Activated naive CD8-positive, alpha-beta T cell treated with anti-CD3 and anti-CD28 coated beads, Interleukin-2, amount 50 U/mL, for 16 hours (primary cell): ENCODE measurements at places on chromosomes 1 and 21.

- no peak for DNase-seq
These were observed 199.3 kb upstream of the DEPDC1 start for GRCh38 chr1:68696221-68696620.

GRCh38 chr1:192086644-192087043 lies 71.6 kb upstream of the RGS18 start:
- DNase-seq, result no peak

DNA sequence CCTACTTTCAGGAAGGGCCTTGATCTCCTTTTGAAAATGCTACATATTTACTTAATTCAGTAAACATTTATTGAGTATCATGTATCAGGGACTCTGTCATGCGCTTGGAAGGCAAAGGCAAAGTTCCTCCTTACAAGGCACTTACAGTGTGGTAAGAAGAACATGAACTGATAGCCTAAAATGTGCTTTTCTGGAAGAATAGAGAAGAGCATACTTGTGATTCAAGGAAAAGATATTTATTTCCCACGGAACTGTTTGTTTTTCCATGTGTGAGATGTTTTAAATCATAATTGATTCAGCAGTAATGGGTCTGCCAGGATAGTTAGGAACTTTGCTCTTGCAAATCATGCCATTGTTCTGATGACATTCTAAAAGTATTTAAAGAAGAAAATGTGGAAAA lies 110.1 kb upstream of the ZNHIT6 start:
- no peak for DNase-seq

DNA sequence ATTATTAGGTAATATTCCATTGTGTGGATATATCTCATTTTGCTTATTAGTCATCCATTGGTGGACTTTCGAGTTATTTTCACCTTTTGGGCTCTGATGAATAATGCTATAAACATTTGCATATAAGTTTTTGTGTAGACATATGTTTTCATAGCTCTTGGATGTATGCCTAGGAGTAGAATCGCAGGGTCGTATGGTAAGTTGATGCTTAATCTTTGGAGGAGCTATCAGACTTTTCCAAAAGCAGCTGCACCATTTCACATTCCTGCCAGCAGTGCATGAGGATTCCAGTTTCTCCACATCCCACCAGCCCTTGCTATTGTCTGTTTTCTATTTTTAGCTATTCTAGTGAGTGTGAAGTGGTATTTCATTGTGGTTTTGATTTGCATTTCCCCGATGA lies 120.3 kb upstream of the TMEM51 start:
- no peak for DNase-seq

- DNase-seq, result no peak
These were observed 119.4 kb upstream of the F3 start for GRCh38 chr1:94660994-94661393.

DNA sequence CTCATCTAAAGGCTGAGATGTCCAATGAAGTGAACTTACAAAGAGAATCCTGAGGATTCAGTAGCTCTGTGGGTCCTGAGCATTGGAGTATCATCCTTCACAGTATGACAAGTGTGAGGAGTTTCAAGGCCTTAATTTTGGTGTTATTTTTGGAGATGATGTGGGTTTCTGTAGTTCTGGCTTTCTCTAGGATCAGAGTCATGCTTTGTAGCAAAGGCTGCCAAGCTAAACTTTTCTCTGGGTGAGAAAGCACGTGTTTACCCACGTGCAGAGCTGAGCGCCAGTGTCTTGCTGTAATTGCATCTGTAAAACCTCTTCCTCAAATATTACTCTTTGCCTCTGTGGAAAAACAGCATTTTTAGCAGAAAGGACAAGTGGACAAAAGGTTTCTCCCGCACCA lies 387.8 kb upstream of the LYPLAL1 start:
- no peak for DNase-seq

DNA sequence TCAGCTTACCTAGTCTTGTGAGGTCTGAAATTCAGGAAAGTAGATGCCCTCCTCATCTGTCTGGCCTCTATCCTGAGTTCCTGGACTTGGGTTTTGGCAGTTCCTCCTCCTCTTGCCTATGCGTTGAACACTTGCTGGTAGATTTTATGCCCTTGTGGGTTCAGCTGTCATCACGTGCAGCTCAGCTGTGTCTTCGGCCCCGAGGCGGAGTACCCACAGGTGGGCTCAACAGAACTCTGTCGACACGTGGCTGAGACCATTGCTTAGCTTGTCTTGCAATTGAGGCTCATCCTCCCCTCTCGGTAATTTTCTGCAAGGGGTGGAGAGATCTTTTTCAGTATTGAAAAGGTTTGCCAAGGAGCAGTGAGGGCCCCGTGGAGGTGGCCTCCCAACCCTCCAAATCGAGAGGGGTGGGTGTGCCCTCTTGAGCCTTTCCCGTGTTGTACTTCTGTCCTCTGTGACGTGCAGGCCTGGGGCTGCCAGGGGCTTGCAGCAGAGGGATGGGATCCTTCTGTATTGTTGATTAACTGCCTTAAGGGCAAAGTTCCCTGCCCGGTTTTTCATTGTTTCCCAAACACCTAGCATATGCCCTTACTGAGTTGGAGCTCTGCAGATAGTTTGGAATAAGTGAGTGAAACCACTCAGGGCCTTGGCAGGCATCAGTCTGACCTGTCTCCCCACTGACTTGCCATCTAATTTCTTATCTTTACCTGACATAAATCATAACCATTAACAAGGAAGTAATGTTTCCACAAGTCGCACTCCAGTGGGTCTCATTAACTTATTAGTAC lies 2.9 kb downstream of the CENPS start:
- no peak for DNase-seq

- no peak for DNase-seq
These were observed 10.6 kb upstream of the SPSB1 start for GRCh38 chr1:9281908-9282695.

DNA sequence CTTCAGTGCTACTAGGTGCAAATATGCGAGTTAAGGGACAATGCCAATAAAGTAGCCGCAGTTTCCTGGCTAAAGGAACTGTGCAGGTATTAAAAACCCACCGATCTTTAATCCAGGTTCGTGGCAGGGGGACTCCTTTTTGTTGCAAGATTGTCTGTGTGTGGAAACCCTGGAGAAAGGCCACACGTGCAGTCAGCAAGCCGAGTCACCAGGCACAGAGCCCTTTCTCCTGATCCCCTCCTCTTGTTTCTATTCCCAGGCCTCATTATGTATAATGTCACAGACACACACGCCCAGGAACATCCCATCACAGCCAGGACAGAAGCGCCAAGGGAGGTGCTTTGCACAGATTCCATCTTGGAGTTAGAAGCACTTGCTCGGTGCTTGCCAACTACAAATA lies 528.9 kb downstream of the KIF26B start:
- no peak for DNase-seq

GRCh38 chr1:54559111-54559548 lies 11.1 kb downstream of the ACOT11 start:
- DNase-seq, result no peak

DNA sequence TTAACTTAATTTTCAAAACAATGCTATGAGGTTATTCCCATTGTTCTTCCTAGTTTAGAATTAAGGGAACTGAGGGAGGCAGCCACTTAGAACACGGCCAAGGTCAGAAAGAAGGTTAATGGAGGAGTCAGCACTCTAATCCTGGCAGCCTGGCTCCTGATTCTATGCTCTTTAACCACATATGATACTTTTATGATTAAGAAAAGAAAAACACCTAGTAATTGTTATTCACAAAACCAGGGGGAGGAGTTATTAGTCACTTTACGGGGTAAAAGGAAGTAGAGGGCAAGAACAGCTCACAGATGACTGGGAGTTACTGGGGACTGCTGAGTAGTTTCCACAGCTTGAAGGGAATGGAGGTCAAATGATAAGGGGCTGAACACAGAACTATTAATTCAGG lies 38.6 kb downstream of the GADD45A start:
- DNase-seq, result no peak

DNA sequence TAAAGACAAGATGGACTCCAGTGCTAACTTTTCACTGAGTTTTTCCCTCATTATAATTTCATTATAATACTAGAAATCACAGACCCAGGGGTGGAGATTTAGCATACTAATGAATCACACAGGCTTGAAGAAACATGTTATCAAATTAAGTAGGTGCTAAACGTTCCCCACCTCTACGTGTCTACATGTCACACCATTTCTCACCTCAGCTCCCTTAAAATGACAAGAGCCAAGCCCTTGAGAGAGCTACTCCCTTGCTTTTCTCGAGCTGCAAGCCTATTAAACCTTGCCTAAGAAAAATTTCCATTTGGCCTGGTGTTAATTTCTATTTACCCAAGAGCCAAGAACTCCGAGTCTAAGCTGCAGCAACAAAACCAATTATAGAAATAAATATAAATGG lies 396.3 kb upstream of the NEGR1 start:
- DNase-seq, result no peak

DNA sequence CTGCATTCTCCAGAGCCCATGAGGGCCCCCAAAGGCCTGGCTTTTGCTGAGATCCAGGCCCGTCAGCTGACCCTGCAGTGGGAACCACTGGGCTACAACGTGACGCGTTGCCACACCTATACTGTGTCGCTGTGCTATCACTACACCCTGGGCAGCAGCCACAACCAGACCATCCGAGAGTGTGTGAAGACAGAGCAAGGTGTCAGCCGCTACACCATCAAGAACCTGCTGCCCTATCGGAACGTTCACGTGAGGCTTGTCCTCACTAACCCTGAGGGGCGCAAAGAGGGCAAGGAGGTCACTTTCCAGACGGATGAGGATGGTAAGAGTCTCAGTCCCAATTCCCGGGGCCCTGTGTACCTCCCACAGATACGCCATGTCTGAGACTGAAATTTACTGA lies 39.1 kb downstream of the PTPRU start:
- DNase-seq, result no peak

DNA sequence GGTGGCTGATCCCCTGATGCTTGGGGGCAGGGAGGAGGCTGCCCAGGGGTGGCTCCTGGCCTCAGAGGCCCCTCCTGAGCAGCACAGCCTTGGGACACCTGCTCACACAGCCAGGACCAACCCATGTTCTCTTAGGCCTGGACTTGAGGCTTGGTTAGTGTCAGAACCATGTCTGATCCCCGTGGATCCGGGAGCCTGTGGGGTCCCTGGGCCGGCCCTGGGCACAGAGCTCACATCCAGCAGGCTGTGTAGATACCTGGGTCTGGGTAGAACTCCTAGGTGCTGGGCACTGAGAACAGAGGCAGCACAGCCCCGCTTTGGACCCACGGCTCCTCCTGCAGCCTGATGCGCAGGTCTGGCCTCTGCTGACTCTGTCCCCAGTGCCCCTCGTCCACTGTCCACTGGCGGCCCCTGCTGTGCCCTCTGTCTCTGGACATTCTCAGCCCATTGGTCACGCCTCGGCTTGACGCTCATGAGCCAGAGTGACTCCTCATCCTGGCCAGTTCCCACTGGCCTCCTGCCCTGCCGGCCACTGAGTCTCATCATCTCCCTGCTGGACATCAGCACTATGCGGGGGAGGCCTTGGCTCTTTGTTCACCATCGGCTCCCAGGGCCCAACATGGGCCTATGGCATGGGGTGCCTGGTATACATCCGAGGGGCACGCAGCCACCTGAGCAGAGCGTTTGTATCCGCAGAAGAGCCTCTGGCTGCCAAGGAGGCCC lies 70.2 kb downstream of the TRIM11 start:
- no peak for DNase-seq

GRCh38 chr1:175427625-175428024 lies 235.0 kb upstream of the KIAA0040 start:
- no peak for DNase-seq

DNA sequence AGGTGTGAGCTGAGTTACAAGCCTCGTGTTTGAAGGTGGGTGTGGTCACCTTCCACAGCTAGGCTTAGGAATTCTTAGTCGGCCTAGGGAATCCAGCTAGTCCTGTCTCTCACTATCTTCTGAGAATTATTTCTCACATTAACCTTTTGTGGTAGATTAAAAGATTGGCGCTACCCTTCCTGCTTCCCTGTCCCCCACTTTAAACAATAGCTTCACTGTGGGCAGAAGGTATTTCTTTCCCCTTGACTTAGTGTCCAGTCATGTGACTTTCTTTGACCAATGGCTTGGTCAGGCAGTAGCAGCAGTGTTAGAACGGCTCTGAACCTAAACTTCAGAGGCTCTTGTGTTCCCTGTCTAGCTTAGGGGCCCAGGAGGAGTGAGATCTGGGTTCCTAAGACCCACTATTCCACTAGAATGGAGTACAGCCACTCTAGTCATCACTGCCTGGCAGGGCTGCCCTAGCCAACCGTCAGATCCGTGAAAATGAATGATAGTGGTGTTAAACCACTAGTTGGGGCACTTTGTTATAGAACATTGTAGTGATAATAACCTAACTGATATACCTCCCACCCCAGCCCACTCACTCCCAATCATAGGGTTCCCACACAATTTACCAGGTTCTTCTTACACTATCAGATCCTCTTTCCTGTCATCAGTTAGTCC lies 13.9 kb upstream of the C1orf141 start:
- no peak for DNase-seq

DNA sequence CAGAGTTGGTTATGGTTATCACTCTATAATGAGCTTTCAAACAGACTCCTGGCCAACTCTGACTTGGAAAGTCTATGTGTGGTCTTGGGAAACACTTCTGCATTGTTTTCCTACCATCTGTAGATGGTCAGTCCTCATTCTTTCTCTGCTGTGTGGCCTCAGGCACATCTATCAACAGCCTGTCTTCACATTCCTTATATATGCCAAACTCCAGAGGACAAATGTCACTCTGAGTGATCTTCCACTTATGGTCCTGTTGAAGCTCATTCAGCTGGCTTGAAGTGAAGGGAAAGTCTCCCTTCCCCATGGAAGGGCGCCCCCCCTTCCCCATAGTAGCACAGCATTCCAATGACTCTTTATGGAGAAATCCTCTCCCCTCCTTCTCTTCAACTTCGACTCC lies 58.7 kb downstream of the VANGL2 start:
- DNase-seq, result no peak

- DNase-seq, result no peak
These were observed 358.1 kb downstream of the LRRIQ3 start for GRCh38 chr1:73839922-73840321.

DNA sequence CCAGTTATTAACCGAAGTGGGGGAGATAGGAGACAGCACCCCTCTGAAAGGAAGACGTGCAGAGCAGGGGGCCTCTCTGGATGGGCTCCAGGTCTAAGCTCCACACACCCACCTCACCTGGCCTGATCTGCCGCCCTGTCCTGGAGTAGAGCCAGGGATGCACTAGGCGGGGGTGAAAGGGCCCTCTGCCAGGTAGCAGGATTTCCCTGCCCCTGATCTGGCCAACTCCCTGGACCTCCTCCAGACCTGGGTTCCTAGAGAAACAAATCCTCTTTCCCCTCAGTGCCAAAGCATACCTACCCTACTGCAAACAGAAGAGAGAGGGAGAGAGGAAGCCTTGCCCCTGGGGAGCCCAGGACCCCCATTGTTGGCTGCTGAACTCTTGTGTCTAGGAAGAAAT lies 2.0 kb downstream of the CRABP2 start:
- DNase-seq, result no peak

GRCh38 chr1:205832326-205832751 lies 17.6 kb downstream of the PM20D1 start:
- no peak for DNase-seq
